Activated CD8-positive, alpha-beta memory T cell treated with anti-CD3 and anti-CD28 coated beads for 48 hours (primary cell): ENCODE measurements at places on chromosomes 7 and 10.

DNA sequence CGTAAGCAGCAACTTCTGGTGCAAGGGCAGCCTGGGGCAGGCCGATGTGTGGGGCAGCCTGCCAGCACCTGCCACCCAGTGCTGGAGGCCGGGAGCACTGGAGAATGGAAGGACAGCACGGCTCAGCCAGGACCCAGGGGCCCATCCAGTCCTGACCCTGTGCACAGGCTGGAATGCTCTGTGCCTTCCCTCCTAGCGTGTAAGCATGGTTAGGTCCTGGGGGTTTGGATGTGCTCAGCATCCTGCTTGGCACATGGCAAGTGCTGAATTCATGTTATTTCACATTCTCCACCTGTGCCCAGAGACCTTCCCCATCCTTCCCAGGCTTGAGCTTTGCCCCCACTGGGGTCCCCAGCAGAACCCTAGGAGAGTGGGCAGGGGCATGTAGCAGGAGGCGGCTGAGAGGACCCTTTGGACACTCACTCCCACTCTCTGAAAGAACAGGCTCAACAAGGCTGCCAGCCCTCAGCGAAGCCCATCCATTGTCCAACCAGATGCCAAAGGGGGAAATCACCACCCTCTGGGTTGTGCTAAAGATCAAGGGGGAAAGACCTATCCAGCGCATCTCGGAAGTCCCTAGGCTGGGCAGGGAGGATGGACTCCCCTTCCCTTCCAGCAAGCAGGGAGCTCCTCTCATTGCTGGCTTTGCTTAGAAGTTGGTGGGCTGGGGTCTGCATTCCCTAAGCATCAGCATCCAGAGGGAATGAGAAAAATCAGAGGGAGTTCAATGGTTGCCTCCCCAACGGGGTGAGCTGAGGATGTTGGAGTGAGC is 29.7 kb downstream of the ANXA8 start:
- DNase-seq: no peak

DNA sequence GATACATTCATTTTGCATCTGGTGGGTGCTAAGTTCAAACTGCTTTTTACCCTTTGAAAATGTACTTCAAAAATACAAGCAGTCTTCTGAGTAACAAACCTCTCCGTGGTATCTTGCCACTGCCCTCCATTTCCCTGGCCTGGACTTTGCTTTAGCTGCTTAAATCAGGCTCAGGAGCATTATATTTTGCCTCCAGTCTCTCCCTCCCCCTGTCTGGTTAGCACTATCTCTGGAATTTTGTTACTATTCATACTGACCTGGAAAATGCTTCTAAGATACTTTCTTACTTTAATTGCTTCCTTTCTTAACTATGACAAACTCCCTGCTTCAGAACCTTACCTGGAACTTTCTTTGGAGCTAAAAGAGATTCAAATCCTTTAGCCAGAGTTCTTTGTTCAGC is 369.8 kb downstream of the GFRA1 start:
- no peak for DNase-seq

GRCh38 chr7:121304102-121304658 is 24.6 kb upstream of the WNT16 start:
- DNase-seq: no peak

GRCh38 chr7:19971956-19972355 is 198.5 kb upstream of the TMEM196 start:
- DNase-seq: no peak

DNA sequence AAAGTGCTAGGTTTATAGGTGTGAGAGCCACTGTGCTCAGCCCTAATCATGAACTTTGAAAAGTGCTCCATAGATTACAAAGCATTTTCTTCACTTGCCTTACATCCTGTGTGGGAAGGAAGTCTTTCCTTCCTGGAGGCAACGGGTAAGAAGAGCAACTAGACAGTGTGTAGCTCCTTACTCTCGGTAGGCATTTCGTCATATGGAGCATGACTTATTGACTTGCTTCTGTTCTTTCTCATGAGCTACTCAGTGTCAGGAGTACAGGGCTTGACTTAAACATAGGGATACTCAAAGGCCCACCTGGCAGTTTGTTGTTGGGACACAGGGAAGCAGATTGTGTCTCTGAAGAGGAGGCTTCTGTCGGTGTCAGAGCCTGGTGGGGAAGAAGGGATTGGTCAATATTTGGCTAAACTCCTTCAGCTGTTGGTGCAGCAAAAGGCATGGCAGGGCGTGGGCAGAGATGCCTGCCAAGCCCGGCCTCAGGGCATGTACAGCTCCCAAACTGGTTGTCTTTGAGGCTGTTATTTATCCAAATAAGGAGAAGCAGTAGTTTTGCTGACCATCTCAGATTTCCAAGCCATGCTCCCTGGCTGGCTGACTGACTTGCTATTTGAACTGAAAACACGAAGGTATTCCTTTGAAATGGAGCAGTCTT is 248.9 kb downstream of the KIAA1217 start:
- no peak for DNase-seq

- DNase-seq: no peak
Measured at GRCh38 chr10:86389441-86390193, 23.0 kb upstream of the GRID1 start.

DNA sequence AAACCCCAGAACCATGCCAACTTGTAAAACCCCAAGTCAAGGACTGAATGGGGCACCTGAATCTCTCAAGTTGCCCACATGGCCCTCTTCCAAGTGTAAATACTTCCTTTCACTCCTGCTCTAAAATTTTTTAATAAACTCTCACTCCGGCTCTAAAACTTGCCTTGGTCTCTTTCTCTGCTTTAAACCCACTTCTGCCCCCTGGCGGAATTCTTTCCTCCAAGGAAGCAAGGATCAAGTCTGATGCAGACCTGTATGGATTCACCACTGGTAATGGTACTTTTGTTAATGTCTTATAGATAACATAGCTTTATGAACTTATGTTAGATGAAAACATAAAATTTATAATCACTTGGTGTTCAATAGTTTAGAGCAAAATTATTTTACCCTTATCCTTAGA is 33.8 kb downstream of the SLC16A9 start:
- DNase-seq: no peak

GRCh38 chr7:10770176-10770575 is 203.5 kb upstream of the PHF14 start:
- DNase-seq: no peak

DNA sequence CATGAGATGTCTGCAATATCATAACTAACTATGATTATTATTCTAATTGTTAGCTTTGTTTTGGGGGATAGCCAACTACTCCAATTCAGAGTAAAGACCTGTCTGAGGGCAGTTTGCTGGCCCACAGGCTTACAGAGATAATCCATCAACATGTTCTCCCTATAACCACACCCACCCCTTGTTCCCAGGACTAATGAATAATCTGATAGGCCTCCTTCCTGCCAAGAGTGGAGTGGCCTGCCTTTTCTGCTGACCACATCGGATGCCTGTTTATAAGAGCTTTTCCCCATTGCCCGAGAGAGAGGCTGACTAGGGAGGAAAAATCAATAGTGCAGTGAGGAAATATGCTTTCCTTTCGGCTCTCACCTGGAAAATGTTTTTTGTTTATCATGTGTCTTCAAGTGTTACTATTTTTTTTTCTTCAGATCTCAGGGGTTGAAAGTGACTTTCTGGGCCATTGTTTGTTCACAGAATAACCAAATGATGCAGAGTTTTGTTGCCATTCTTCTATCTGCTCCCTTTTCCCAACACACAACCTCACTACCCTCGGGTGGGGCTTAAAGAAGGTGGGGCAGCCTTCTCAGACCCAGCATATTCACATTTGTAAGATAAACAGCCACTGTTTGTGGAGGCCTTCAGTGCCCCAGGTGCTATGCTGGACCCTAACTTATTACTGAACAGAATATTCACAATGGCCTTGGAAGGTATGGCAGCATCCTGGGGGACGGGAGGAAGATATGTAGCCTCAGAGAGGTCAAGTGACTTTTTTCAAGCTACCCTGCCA is 38.4 kb downstream of the PLPP4 start:
- no peak for DNase-seq

DNA sequence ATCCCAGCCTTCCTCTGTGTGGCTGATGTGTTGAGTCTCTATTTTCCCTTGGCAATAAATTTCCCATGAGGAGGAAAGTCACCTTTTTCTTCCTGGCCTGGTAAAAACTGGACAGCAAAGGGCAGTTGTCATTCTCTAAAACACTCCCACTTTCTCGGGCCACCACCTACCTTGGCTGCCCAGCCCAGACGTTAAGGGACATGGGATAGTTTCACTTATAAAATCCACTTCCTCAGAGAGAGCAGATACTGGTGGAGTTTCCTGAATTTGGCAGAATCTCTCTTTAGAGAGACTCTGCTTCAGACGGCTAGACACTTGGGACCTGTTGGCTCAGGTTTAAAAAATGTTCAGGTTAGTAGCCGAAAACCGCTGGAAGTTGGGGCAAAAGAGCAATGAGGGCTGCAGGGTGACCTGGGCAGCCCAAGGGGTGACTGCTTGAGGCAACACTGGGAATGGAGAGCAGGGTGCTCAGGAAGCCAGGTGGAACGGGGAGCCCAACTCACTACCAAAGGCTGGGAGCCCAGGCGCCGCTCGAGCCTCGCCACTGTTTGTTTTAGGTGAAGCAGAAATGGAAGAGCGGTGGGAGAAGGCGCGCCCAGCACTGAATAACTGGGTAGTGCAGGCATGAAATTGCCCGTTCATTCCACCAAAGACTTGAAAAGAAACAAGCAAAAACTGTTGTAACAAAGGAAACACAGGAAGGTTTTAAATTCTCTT is 186.1 kb downstream of the TRIL start:
- no peak for DNase-seq

DNA sequence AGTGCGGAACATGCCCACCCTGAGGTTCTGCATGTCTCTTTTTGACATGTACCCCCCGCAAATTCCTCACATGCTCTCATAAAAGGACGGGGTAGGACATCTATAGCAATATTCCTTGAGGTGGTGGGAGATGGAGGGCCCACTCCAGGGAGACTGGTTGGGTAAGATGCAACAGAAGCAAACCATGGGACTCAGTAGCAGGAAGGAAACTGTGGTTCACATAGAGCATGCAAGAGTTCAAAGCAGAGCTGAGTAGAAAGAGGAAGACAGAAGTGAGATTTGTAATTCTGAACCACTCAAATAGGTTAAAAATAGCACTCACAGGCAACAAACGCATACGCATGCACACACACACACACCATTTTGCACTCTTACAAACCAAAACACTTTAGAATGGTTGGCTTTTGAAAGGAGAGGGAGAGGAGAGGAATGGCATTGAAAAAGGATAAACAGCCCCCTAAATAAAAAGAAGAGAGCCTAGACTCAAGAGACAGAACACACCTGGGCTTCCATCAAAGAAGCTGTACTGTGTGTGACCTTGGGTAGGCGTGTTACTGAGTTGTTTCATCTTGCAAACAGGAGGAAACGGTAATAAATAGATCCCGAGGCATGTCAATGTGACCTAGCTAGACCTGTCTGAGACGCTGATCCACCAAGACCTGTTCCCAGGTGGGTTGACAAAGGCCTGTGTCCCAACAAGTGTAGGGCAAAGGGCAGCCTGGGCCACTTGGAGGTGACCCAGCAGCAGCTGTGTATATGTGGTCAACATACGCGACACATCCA is 77.6 kb upstream of the LRRC4 start:
- no peak for DNase-seq

- DNase-seq: no peak
Measured at GRCh38 chr7:150734254-150734653, 3.0 kb upstream of the GIMAP5 start.

GRCh38 chr7:85185424-85186082 is 1.3 kb downstream of the SEMA3D start:
- no peak for DNase-seq

DNA sequence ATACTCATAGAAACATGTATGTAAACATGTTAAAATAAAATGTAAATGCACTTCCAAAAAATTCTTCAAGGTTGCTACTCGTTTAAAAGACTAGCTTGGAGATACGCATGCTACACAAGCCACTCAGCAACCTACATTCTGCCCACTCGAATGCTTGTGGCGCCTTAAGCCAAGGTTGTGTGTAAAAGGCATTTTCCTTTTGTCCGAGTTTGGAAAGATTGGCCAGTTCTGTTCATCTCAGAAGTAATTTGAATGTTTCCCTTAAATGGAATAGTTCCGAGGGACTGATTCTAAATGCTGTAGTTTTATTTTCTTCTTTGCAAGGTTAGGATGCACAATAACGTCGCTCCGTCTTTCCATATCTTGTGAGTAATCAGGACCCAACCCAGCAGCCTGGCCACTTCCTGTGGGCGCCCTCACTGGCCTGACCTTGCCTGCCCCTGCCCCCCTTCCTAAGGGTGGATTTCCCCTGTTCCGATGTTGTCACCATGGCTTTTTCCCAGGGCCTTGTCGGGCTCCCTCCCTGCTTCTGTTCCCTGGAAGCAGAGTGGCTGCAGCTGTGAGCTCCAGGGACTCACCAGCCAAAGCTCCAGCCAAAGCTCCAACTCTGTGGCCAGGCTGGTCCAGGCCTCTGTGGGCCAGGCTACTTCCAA is 70.6 kb downstream of the PTPRE start:
- DNase-seq: no peak

GRCh38 chr10:15796098-15796759 is 64.1 kb downstream of the MINDY3 start:
- DNase-seq: no peak

DNA sequence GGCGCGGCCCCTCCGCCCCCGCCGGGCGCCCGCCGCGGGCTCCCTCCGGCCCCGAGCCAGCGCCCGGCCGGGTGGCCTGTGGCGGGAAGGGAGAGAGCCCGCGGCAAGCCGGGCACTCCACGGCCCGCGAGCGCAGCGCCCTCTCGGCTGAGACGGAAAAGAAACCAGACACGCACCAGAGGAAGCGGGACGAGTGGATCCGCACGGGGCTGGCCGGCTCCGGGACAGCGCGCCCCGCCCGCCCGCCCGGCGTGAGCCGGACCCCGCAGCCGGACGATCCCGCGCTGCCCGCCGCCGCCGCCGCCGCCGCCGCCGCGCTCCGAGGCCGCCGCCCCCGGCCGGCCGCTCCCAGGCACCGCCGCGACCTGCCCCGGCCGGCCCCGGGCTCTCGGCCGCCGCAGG is 300 bp downstream of the ARHGAP21 start:
- no peak for DNase-seq

GRCh38 chr10:96252730-96253129 is 18.6 kb downstream of the BLNK start:
- DNase-seq: no peak

- no peak for DNase-seq
Measured at GRCh38 chr10:507908-508444, 181.5 kb downstream of the DIP2C start.

- no peak for DNase-seq
Measured at GRCh38 chr10:121165276-121165675, 314.1 kb downstream of the WDR11 start.

DNA sequence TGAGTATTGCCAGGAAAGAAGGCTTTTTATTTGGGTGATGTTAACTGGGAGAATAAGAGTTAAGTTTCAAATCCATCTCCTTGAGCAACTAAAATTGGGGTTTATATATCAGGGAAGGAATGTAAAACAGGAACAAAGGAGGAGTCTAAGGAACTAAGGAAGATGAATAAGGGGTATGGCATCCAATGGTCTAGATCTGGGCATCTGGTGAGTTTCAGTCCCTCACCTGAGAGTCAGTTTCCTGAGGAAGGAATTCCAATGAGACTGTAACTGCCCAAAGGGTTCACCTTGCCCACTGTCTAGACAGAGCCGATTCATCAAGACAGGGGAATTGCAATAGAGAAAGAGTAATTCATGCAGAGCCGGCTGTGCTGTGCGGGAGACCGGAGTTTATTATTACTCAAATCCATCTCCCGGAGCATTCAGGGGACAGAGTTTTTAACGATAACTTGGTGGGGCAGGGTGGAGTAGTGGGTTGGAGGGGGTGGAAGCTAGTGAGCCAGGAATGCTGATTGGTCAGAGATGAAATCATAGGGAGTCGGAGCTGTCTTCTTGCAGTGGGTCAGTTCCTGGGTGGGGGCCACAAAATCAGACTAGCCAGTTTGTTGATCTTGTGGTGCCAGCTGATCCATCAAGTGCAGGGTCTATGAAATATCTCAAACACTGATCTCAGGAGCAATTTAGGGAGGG is 188.3 kb upstream of the STK17A start:
- DNase-seq: no peak

- DNase-seq: no peak
Measured at GRCh38 chr7:24863626-24864025, 106.4 kb upstream of the GSDME start.
